ENCODE measurements at places on chromosomes 7 and 10.

DNA sequence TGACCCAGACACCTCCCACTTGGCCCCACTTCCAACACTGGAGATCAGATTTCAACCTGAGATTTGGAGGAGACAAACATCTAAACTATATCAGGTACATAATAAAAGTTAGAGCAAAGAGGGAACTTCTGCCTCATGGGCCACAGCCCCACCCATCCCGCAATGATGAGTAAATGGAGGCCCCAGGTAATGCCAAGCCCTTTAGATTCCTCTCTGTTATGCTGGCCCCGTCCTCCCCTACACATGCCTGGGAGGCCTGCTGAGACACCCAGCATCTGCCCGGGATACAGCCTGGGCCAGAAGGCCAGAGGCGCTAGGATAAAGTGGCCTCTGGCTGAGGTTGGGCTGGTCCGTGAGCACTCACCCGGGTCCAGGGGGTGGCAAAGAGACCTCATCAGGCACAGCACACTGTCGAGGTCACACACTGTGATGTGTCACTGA, 185.5 kb upstream of the SH2B2 start:
- no peak for DNase-seq

- no peak for DNase-seq
Observed at GRCh38 chr10:120121768-120122167, 229.2 kb downstream of the SEC23IP start.

GRCh38 chr10:70328967-70329366, 45.2 kb upstream of the NPFFR1 start:
- DNase-seq, result peak; percentile 44

DNA sequence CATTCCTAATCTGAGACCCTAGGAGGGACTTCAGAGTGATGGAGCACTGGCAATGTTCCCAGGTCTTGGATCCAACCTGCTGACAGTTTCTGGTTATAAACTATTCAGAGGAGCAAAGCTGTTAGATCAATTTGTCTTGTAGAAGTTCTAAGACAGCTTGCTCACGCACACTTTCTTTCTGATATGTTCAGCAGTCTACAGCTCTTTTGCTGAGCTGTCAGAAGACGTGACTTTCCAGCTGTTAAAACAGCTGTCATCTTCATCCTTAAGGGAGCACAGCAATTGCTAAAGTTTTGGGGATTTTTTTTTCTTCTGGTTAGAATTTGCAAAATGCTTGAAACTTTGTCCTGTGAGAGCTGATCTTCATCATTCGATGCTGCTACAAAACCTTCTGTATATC, 823.1 kb downstream of the SORCS1 start:
- no peak for DNase-seq

- no peak for DNase-seq
Observed at GRCh38 chr7:24824896-24825295, 67.6 kb upstream of the GSDME start.

- peak; percentile 10 for DNase-seq
Observed at GRCh38 chr7:41010967-41011366, 691.9 kb downstream of the INHBA start.

GRCh38 chr10:119209736-119210355, 2.5 kb downstream of the GRK5 start:
- no peak for DNase-seq

- no peak for DNase-seq
Observed at GRCh38 chr7:418636-419280, 100.9 kb downstream of the PDGFA start.

DNA sequence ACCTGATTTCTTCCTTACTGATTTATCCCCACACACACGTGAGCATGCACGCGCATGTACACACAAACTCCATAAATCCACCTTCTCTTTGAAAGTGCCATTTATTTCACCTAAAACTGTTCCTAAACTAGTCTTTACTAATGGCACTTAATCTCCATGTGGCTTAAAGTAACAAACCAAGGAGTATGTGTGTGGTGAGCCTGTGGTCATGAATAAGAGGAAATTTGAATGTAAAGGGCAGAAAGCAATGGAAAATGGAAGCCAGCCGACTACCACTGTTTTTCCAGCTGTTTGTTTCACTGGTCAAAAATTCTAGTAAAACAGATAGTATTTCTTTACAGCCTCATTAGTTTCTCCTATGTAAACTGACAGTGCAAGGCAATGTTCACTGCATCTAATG, 23.8 kb downstream of the SEMA3C start:
- DNase-seq, result no peak

GRCh38 chr10:50398381-50398780, 147.1 kb upstream of the ASAH2 start:
- DNase-seq, result no peak

DNA sequence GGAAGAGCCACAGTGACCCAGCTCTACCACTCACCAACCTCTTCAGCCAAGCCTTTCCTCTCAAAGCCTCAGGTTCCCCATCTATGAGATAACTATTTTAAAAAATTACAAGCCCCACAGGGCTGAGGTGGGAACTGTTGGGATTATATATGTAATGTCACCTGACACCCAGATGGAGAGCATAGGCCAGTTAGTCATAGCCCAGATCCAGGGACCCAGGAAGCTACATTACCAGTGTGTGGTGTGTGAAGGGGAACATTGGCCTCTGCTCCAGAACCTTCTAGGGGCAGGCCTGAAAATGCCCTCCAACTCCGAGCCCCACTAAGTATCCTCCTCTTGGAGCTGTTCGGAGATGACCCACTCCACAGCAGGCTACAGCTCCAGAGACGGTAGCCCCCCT, 162.4 kb downstream of the NRF1 start:
- peak; percentile 12 for DNase-seq

GRCh38 chr7:97313900-97314299, 196.4 kb downstream of the SDHAF3 start:
- no peak for DNase-seq

DNA sequence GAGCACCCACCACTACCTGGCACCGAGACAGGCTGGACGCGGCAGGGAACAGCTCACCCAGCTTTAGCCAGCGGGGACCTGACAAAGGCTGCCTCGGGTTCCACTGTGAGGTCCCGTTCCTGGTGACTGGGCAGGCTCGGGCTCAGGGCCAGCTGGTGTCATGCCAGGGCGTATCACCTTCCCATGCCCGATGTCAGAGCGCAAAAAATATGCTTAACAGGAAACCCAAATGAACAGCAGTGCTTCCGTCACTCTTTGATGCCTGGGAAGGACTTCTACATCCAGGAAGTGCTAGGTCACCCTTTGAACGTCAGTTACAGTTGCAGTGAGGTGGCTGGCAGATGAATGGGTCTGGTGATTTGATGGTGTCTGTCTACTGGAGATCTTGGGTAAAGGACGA, 106.0 kb downstream of the ADARB2 start:
- no peak for DNase-seq

DNA sequence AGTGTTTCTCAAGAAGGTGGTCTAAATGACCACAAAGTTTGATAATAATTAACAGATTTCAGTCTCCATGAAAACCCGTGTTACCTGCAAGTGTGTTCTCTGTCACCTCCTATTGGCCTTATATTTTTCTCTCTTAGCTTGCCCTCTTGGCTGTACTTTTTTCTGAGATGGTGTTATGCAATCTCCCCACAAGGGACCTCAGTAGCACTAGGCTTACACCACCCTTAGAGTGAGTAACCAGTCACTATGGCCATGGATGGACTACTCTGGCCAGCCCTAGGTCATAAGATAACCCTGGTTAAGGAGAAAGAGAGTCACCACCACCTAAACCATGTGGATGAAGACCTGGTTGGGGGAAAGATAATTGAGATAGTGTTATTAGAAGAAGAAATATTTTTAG, 76.8 kb downstream of the NPSR1 start:
- DNase-seq, result no peak

GRCh38 chr7:101816595-101817470, 593 bp upstream of the CUX1 start:
- DNase-seq, result peak; percentile 76

- no peak for DNase-seq
Observed at GRCh38 chr7:7703427-7703826, 15.0 kb downstream of the RPA3 start.
